Nephron progenitor cell (in vitro differentiated cells): ENCODE measurements at places on chromosomes 12 and 14.

DNA sequence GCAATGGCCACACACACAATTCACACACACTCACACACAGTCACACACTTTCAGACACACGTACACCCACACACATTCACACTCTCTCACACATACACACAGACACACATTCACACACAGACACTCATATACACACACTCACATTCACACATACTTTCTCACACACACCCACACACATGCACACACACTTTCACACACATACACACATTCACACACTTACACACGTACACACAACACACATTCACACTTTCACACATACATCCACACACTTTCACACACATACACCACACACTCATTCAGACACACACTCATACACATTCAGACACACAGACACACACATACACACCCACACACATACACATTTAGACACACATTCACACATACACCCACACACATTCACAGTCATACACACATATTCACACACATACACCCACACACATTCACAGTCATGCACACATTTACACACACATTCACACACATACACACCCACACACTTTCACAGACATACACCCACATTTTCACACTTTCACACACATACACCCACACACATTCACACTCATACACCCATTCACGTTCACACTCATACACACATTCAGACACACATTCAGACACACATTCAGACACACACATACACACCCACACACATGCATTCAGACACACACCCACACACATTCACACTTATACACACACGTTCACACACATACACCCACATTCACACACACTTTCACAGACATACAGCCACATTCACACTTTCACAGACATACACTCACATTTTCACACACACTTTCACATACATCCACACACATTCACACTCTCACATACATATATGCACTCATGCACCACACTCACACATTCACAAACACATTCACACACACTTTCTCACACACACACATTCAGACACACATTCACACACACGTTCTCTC is 52.6 kb upstream of the C14orf180 start:
- no peak for DNase-seq

DNA sequence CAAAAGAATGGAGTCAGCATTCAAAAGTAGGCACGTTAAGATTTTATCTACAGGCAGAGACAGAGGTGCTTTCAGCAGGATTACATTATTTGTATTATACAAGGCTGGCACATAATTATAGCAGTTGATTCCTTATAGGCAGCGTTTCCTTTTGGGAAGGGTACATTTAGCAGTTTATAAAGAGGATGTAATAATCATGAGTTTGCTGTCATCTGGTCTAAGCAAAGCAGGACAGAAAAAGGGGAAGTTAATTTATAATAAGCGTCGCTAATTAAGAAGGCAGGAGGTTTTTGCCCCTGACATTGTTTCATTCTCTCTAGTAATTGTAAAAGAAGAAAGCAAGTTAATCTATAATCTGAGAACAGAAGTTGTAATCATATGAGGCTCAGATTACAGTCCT is 259.9 kb upstream of the MDGA2 start:
- DNase-seq = no peak

GRCh38 chr12:12903642-12904609 is 12.6 kb downstream of the GPRC5A start:
- DNase-seq = no peak

DNA sequence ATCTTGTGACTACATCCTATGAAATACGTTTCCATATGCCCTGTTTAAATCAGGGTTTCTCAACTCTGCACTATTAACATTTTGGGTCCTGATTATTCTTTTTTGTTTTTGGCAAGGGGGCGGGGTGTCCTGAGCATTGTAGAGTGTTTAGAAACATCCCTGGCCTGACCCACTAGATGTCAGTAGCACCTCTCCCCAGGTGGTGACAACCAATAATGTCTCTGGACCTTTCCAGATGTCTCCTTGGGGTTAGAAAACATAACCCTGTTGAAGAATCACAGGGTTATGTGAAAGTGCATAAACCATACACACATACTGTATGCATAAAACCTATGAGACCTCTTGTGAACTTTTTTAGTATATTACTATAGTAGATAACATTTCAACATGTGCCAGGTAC is 1.4 kb downstream of the ACAD10 start:
- no peak for DNase-seq

DNA sequence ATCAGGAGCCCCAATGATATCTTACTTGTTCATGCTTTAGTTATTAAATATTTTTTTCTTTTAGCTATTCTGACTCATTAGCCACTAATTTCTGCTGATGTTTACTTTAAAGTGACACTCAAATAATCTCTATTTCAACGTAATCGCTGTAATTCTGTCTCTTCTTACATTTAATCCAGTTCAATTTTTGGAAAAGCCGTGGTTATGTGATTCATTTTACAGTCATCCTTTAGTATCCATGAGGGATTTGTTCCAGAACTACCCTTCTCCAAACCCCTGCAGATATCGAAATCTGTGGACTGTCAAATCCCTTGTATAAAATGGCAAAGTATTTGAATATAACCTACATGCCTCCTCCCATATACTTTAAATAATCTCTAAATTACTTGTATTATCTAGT is 1103.4 kb downstream of the LRFN5 start:
- DNase-seq = no peak

DNA sequence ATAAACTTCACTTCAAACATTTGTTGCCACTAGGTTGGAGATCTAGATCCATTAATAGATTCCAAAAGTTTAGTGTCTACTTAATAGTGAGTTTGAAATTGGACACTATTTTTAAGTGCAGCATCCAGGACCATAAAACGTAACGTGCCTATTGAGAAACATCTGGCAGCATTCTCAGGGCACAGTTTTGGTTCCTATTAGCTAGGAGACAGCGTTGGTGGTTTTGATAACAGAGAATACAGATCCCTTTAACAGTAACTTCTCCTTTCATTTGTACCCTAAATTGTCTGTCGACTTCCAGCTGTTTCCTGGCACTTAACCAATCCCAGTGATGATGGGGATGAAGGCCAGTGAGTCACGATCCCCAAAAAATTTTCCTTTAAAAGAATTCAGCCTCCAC is 25.8 kb downstream of the KCNK10 start:
- no peak for DNase-seq

DNA sequence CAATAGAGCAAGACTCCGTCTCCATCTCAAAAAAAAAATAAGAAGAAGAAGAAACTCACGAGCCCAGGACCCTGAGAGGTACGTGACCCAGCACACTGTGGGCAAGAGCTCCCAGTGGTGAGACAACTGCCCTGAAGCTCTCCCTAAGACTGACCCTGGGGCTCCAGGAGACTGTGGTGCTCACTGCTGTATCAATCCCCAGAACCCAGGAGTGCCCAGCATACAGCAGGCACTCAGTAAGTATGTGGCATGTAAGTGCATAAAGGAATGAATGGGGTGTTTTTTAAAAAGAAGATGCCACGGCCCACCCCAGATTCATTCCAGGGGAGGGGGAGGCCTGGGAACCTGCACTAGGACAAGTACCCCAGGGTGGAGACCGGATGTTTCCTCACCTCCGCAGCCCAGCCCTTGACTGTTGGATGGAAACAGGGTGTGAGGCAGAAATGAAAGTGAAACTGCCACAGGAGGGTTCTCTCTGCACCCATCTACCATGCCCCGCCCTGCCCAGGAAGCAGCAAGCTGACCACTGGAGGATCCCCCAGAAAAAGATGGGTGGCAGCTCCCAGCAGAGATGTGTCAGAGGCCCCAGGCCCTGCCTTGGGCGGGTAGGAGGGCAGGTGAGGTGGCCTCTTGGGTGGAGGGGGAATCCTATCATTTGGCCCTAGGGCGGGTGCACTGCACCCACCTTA is 12.2 kb downstream of the ITPK1 start:
- DNase-seq = no peak

DNA sequence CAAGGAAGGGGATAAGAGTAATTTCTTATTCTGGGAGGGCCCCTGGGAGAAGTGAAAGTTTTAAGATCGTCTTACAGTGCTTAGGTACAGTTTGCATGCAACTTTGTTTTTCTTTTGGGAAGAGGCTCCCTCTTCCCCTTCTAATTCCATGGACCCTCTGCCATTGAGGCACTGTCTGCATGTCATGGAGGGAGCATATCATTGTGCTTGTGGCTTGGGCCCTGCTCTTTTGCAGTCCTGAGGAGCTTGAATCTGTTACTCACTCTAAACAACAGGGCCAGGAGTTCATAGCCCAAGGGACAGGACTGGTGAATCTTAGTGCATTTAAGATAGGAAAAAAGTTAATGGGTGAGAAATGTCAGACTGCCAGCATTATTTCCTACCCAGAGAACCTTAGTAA is 2.3 kb downstream of the UBE3B start:
- DNase-seq = no peak

DNA sequence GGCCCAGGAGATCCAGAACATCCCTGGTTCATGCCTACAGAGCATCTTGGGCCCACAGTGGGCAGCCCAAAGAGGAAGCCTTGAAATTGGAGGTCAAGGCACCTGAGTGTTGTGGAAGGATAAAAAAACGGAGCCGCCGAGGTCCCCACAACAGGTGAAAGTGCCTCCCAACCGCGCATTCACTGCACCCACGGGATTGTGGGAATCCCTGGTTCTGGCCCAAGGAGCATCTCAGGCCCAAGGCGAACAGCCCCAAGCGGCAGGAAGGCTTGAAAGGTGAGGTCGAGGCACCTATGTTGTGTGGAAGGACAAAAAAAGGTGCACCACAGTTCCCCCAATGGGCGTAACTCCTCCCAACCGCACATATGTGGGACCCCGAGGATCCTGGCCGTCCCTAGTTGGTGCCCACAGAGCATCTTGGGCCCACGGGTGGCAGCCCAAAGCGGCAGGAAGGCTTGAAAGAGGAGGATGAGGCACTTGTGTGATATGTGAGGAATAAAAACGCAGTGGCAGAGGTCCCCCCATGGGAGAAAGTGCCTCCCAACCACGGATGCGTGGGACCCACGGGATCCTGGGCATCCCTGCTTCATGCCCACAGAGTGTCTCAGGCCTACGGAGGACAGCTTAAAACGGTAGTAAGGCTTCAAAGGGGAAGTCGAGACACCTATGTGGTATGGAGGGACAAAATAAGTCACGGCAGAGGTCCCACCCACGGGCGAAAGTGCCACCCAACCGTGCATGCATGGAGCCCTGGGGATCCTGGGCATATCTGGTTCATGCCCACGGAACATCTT is 583.9 kb downstream of the ALG10 start:
- no peak for DNase-seq

GRCh38 chr12:124688356-124688992 is 121.1 kb upstream of the NCOR2 start:
- no peak for DNase-seq

- DNase-seq = no peak
Observed at GRCh38 chr12:39000370-39000769, 95.0 kb upstream of the CPNE8 start.

- no peak for DNase-seq
Observed at GRCh38 chr12:104083769-104084475, 19.6 kb downstream of the HCFC2 start.

DNA sequence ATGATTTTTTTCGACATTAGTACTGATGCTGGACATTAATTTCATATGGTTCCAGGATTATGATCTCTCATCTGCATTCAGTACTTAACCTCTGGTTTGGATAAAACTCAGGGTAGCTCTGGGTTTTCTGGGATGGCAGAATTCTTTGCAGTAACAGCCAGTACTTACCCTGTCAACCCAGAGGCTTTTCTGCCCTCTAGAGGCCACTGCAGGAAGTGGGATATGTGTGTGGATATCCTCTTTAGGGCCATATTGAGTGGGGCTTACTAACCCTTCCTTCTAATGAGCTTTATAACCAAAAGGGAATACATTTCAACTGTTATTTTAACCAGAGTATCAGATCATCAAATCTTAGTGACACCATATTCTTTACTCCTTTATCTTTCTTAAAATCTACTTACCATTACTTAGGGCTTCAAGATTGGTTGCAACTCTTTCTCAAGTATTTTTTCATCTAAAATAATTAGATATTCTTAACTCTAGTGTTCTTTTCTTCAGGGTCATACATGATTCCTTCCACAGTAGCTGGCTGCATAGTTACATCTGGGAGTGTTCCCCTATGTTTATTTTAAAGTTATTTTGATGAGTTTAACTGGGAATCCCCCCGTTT is 488.0 kb upstream of the STXBP6 start:
- DNase-seq = peak; percentile 64

DNA sequence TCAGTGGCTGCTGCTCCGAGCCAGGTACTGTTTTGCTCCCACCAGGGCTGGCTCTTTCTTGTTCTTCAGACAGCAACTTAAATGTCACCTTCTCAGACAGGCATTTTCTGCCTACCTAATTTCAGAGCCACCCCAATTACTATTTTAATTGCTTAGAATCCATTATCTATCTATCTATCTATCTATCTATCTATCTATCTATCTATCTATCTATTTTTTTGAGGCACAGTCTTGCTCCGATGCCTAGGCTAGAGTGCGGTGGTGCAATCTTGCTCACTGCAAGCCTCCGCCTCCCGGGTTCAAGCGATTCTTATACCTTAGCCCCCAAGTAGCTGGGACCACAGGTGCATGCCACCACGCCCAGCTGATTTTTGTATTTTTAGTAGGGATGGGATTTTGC is 58.5 kb downstream of the SPPL3 start:
- DNase-seq = no peak

- DNase-seq = no peak
Observed at GRCh38 chr12:119204131-119204530, 25.4 kb downstream of the HSPB8 start.

- DNase-seq = no peak
Observed at GRCh38 chr12:103884316-103884715, 43.3 kb upstream of the NT5DC3 start.

DNA sequence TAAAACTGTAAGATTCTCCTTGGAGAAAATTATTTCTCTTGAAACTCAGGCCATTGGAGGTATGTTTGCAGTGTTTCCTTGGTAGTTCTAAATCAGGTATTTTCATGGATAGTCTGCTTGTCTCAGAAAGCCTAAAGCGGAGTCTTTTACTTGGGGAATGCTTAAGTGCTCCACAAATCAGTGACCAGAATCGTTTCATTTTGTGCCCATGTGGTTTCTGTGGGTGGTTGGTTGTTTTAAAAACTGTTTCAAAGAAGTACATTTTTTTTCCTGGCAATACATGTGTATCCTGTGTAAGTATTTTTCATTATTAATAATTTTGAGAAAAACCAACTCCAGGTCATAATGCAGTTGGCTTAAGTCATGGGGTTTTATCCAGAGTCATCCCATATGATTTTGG is 33.6 kb downstream of the CCDC91 start:
- DNase-seq = no peak

GRCh38 chr12:71642264-71642663 is 21.4 kb downstream of the ZFC3H1 start:
- no peak for DNase-seq

- DNase-seq = no peak
Observed at GRCh38 chr14:32414808-32415255, 85.7 kb downstream of the AKAP6 start.

DNA sequence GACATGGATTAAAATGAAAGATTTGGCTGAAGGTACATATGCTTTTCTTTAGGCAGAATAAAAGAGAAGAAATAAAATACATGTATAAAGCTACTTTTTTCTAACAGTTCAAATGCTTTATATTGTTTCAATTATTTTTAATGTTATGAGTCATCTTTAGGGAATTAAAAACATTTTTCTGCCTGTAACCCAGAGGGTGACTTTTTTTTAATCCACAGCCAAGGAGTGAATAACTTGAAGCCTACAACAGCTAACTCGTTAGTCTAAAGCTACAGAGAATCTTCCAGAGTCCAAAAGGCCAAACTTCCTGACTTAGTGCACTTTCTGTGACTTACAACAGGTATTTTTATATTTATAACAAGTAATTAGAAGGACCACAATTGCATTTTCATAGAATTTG is 151.6 kb downstream of the SEC23A start:
- DNase-seq = no peak

GRCh38 chr12:127311720-127312364 is 955.1 kb upstream of the TMEM132C start:
- no peak for DNase-seq
